B cell (primary cell): ENCODE measurements at places on chromosomes 4 and X. TPM values are rescaled to one million over a fixed set of nuclear protein-coding genes. Genes with fewer than 3 reads are reported as not detected.

GRCh38 chr4:72974694-72975487 lies 94.6 kb downstream of the COX18 start:
- DNase-seq: no peak

DNA sequence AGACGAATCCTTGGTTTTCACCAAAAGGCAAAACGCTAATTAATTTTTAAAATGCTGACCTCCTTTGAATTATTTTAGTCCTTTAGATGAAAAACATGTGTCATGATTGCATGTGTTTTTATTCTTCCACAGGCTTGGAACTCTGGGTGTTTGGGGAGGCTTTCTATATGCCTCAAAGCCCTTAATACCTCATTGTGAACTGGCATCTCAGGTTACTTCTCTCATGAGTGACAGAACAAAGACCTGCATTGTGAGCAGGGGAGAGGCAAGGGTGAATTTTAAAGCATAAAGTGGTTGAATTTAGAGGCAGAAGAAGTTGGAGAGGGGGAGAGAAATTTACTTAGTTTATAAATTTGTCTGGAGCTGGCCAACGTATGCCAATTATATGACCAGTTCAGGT lies 119.5 kb downstream of the ARSF start:
- no peak for DNase-seq

GRCh38 chrX:76971393-76972376 lies 475.5 kb upstream of the FGF16 start:
- no peak for DNase-seq

Gene SSR4
- 119 and 134 TPM in 2 replicates for total RNA-seq

Gene MAGEB10
- total RNA-seq: not detected in 2 replicates
